ENCODE measurements at places on chromosomes 5 and 9.

DNA sequence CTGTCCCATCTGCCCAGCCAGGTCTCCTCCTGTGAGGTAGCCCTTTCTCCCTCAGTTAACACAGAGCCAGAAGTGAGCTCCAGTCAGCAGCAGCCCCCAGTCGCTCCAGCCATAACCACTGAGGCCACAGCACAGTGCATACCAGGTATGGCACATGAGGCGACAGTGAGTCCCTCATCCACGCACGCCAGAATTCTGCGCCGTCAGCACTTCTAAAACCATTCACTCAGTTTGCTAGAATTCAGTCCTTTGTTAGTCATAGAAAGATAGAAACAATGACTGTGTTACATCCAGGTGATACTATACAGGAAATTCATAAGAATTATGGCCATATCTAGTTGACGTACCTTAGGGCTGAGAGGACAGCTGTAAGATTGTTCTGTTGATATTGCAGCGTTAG, 88.5 kb downstream of the KIAA1958 start:
- no peak for DNase-seq

DNA sequence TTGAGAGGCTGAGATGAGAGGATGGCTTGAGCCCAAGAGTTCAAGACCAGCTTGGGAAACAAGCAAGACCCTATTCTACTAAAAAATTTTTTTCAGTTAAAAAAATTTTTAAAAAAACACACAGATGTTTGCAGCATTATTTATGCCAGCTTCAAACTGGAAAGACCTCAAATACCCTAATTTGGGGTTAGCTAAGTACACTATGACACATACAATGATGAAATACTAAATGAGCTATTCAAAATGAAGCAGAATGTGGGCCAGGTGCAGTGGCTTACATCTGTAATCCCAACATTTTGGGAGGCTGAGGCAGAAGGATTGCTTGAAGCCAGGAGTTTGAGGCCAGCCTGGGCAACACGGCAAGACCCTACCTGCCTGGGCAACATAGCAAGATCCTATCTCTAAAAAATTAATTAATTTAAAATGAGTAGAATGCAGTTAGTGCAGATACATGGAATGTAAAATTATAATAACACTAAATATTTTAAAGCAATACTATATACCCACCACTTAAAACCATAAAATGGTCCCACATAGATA, 44.9 kb downstream of the LHFPL2 start:
- no peak for DNase-seq

DNA sequence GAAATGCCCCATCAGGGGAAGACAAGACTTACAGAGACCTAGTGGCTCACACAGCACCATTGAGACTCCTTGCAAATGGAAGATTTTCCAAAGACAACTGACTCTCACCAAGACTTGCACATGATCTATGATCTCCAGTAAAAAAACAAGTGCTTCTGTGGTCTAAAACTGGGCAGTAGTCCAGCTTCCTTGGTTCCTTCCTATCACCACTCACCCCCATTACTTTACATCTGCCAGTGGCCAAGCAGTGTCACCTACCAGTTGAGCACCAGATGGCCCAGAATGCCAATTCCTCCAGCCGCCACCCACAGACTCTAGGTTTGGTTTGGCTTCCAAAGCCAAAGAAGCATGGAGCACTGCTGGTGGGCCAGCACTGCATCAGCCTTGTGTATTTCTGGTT, 47.7 kb downstream of the SH3TC2 start:
- no peak for DNase-seq

GRCh38 chr5:76620166-76620565, 3.0 kb downstream of the F2RL2 start:
- DNase-seq, result no peak

DNA sequence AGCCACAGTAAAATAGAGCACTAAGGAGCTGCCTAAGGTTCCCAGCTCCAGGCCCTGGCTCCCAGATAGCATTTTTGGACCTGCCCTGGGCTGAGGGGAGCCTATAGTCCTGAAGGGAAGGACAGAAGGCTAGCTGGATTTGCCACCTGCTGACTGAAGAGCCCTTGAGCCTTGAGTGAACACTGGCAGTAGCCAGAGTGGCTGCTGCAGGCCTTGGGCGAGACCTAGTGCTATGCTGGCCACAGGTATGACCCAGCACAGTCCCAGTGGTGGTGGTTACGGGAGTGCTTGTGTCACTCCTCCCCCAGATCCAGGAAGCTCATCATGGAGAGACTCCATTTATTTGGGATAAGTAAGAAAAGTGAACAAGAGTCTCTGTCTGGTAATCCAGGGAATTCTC, 10.3 kb upstream of the STX17 start:
- DNase-seq, result no peak

GRCh38 chr5:6703806-6704205, 9.4 kb upstream of the TENT4A start:
- DNase-seq, result no peak

DNA sequence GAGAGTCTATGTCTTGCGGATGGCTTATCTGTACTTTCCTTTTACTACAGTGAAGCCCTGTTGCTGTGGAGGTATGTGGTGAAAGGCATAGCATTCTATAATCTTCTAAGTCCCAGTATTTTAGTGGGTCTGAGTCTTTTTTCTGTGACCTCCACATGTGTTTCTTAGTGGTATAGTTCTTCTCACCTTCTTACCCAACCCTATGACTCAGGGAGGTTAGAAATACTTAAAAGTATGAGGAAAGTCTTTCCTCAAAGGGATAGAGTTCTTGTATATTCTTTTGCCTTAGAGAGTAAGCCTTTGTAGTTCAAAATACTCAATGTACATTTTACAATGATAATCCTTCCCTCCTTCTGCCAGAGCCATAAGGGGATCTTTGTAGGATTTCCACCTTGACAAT, 621.9 kb upstream of the CTNND2 start:
- no peak for DNase-seq

- DNase-seq, result no peak
These were observed 16.2 kb downstream of the CAMSAP1 start for GRCh38 chr9:135891027-135891631.

GRCh38 chr5:76223696-76224095, 140.5 kb downstream of the SV2C start:
- no peak for DNase-seq

DNA sequence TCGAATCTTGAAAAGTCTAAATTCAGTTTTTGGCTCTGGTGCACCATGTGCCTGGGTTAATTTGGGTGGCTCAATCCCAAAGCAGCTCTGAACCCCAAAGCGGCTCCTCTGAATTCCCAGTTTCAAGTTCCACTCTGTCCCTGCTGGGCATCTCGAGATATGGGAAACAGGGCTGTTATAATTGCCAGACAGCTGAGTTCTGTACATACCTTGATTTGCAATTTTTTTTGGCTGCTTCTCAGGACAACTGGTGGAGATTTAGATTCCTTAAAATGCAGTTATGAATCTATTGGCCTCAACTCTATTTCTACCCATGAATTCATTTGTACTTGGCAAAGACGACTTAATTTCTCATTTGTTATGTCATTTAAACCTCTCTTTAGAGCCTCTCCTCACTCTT, 808.5 kb downstream of the TLE4 start:
- no peak for DNase-seq

All from activated T-helper 9 cell treated with anti-CD3 and anti-CD28 coated beads, Interleukin-2, amount 50 U/mL, for 16 hours (primary cell).